Activated CD4-positive, alpha-beta T cell treated with anti-CD3 and anti-CD28 coated beads for 24 hours (primary cell): ENCODE measurements at places on chromosomes 11 and 22.

GRCh38 chr22:27927608-27928007 is 8.6 kb upstream of the PITPNB start:
- no peak for DNase-seq

- DNase-seq: no peak
Observed at GRCh38 chr22:38471237-38471636, 3.3 kb downstream of the KDELR3 start.

- no peak for DNase-seq
Observed at GRCh38 chr11:124736736-124737135, 3.0 kb upstream of the NRGN start.

- no peak for DNase-seq
Observed at GRCh38 chr22:36900225-36900624, 13.2 kb upstream of the CSF2RB start.

DNA sequence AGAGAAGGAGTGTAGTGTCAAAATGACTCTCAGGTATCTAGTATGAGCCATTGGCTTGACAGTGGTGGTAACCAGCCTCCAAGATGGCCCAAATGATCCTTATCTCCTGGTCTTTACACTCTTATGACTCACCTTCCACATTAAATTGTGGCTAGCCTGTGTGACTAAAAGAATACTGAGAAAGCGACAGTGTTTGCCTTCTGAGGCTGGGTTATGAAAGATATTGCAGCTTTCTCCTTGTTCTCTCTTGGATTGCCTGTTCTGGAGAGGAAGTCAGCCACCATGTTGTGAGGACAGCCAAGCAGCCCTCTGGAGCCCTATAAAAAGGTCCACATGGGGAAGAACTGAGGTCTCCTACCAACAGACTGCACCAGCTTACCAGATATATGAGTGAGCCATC is 15.8 kb downstream of the C11orf71 start:
- DNase-seq: no peak

DNA sequence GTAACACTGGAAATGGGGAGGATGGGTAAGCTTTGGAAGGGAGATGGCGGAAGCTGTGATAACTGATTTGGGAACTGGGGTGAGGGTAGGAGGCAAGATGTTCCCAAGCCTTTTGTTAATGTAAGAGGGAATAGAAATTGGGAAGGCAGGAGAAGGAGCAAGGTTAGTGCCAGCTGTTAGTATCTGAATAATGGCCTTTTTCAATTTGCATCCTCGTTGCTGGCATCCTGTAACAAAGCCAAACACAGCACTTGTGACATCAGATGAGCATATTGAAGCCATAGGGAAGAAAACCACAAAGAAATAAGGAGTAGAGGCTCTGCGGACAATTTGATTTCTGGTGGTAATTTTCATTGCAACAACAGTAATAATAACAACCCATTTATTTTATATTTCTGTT is 70.9 kb upstream of the CLMP start:
- no peak for DNase-seq

- DNase-seq: no peak
Observed at GRCh38 chr11:73156686-73157085, 14.6 kb upstream of the FCHSD2 start.

- DNase-seq: no peak
Observed at GRCh38 chr11:57560146-57560545, 7.3 kb downstream of the UBE2L6 start.

- no peak for DNase-seq
Observed at GRCh38 chr22:39418696-39419095, 19.1 kb downstream of the TAB1 start.

GRCh38 chr11:129386795-129387397 is 11.2 kb downstream of the BARX2 start:
- no peak for DNase-seq

GRCh38 chr11:46649180-46649738 is 31.9 kb downstream of the ATG13 start:
- no peak for DNase-seq
